ENCODE measurements at places on chromosomes 4 and X.

- DNase-seq = no peak
These were observed 285.9 kb downstream of the GBA3 start for GRCh38 chr4:22978656-22979055.

DNA sequence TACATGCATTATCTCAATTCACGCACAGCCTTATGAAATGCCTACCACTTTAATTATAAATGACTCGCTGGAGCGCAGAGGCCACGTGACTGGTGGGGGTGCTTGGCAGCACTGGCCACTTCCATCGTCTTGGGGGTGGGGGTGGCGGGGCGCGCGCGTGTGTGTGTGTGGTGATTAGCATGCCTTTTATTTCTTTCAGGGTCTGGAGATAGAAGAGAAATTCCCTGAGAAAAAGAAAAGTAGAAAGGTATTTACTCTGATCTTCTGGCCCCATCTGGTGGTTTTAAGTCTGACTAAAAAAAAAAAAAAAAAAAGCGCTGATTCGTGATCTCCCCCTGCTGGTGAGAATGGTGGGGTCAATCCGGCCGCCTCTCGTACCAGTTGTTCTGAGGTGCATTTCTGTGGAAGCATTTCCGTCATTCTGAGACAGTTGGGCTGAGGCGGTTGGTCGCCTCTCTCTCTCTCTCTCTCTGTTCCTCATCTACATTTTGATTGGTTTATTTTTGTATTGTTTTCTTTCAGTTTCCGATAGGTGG lies at the start of gene CCNB3:
TSS of gene CCNB3 (plus strand) at position 402 of the 536 bp plus-strand sequence. CDS start 80,399 bp downstream, outside the sequence.
- peak; percentile 56 for DNase-seq

GRCh38 chr4:24103434-24104157 lies 213.7 kb upstream of the PPARGC1A start:
- no peak for DNase-seq

DNA sequence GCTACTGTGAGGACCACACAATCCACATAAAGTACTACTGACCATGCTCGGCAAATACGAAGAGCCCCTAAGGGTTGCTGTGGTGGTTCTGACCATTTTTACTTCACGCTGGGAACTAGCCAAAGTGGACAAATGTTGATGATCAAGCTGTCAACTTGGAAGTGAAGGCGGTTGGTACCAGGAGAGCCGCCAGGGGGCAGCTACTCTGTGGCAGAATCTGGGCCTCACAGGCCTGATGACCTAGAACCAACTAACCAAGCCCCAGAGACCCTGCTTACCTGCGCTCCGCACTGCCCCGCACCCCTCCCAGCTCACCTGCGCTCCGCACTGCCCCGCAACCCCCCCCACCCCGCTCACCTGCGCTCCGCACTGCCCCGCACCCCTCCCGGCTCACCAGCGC lies 5.6 kb downstream of the GAK start:
- DNase-seq = no peak

- no peak for DNase-seq
These were observed 65.7 kb downstream of the IL21 start for GRCh38 chr4:122555216-122555615.

DNA sequence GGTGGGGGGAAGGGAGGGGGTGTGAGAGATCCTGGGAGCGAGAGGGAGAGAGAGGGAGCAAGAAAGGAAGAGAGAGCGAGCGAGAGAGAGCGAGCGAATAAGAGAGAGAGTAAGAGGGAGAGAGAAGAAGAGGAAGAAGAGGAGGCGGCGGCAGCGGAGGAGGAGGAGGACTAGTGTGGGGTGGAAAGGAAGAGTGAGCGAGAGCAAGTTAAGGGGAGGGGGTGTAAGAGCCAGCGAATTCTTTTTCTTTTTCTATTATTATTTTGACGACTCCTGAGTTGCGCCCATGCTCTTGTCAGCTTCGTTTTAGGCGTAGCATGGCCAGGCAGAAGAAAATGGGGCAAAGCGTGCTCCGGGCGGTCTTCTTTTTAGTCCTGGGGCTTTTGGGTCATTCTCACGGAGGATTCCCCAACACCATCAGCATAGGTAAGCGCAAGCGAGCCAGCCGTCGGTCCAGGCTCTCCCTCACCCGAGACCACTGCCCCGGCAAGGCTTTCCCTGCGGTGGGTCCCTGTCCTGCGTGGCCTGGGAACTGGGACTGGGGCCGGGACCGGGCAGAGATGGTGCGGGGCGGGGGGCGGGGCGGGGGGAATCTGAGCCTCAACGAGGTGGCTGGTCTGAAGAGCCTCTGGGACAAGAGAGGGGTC lies at the start of gene GRIA3:
TSS of gene GRIA3 (plus strand) at position 60 of the 647 bp plus-strand sequence. CDS start at position 318, 258 bp downstream.
- no peak for DNase-seq

DNA sequence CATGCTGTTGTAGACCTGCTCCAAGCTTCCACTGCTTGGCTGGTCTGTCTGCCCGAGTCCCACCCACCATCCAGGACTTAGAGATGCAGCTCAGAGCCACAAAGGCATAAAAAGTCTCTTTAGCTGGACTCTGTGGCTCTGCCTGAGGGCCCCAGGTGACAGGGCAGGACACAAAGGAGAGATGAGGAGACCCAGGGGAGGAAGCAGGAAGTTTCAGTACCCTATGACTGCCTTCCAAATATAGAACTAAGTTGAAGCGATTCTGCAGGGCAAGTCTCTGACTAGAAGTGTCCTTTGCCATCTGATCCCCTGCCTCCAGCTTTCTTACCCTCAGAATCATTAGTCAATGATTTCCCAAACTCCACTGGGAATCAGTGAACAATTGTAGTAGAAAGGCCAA lies 11.2 kb upstream of the CXCR3 start:
- no peak for DNase-seq

- DNase-seq = no peak
These were observed 27.2 kb downstream of the OCIAD1 start for GRCh38 chr4:48858130-48858529.

- no peak for DNase-seq
These were observed 68.7 kb upstream of the SPRY1 start for GRCh38 chr4:123327846-123328429.

- no peak for DNase-seq
These were observed 68.2 kb downstream of the ARHGAP10 start for GRCh38 chr4:147799986-147800555.

GRCh38 chr4:136831553-136831952 lies 700.7 kb downstream of the PCDH18 start:
- DNase-seq = no peak

GRCh38 chrX:118502161-118502789 lies 6.7 kb downstream of the DOCK11 start:
- no peak for DNase-seq

GRCh38 chrX:104618106-104618895 lies 52.3 kb downstream of the IL1RAPL2 start:
- DNase-seq = no peak

DNA sequence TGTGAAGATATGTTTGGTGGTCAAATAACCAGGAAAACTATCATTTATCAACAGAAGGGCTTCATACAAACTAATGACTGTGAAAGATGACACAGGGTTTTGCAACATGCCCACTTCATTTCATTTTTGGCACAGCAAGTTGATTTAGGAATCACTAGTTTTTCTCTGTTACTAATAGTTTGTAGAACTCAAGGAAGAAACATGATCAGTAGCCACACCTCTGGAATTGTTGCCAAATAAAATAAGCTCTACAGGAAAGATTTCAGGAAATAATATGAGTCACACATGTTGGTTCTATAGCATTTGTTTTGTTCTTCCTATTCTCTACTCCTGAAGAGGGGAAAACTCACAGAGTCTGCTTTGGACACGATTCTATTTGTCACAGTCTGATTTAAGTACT lies 255.4 kb downstream of the TLL1 start:
- DNase-seq = no peak

DNA sequence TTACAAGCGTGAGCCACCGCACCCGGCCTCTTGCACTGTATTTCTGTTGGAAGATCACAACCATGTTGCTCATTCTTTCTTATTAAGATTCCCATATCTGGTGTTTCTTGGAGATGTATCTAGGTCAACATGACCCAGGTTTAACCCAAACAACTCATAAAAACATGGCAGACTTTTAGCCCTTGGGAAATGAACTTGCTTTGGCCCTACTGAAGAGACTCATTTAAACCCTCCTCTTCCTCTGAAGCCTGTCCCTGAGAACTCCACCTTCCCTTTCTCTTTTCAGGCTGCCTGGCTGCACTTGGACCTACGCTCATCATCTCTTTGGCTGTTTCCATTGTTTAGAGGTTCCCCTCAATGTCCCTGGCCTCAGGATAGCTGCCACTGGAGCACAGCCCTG lies 22.8 kb upstream of the OPN1LW start:
- DNase-seq = no peak

DNA sequence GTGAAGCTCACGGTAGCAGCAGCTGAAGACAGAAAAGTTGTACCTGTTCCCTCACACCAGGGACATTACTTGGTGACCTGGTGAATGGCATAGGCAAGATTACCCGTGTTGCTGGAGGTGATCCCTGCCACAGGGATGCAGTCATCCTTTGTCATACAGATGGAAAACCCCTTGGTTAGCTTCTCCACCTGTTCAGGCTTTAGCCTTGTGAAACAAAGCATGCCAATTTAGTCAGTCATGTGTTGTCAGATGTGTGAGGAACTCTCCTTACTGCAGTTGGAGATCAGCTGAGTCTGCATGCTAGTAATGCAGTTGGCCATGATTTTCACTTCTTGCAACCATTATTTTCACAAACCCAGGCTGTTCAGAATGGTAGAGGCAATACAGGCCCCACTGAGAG lies 41.0 kb downstream of the AMELX start:
- DNase-seq = no peak

- no peak for DNase-seq
These were observed 23.3 kb upstream of the ANXA5 start for GRCh38 chr4:121720109-121720508.

DNA sequence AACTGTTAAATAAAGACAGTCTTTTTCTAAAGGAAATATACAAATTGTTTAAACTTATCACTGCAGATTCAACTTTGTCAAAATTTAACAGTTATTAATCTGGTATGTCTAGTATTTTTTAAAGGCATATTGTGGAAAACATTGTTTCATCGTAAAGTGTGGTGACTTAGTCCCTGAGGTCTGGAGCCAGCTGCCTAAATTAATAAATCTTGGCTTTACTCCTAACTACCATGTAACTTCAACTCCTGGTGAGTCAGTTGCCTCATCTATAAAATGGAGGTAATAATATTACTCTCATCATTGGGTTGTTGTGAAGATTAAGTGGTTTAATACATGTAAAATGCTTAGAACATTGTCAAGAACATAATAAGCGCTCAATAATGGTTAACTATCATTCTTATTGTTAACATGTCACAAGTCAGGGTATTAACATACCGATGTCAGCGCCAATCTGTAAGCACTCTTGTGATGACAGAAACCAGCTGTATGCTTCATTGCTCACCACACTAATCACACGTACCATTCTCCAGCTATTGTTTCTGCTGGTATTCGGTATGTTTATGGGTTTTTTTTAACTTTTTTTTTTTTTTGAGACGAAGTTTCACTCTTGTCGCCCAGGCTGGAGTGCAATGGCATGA lies 14.1 kb upstream of the SMIM43 start:
- no peak for DNase-seq

DNA sequence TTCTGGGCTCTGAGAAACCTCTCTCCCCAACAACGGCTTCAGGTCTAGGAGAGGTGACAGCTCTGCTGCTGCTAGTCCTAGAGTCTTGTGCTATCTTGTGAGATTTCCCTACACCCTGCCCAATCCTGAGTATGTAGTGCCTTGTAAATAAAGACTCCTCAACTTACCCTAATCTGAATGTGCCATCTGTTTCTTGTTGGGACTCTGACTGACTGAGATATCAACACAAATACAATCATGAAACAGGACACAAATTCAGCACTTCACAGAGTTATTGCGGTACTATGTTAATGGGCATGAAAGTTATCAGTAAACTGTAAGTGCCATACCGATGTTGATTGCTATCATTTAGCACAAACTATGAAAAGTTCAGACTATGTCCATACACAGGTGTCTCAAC lies 529.0 kb upstream of the FTHL17 start:
- no peak for DNase-seq

- DNase-seq = no peak
These were observed 15.8 kb downstream of the BLOC1S4 start for GRCh38 chr4:6731780-6732179.

GRCh38 chr4:172055046-172055445 lies 241.8 kb downstream of the GALNTL6 start:
- no peak for DNase-seq

DNA sequence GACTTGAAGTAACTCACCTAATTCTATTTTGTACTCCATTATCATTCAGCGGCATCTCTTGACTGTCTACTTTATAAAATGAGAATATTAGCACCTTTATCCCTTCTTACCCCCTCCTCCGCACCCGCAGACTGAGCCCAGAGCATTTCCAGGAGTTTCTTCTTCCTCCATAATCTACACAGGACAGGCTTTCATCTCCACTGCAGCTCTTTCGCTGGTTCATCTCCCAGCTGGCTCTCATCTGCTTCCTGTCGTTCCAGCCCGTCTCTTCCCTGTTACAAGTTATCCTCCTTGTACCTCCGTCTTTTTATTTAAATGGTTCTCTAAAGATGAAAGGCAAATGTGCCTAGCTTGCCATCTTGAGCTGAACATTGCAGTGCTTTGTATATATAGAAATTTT lies 39.8 kb downstream of the GALNT7 start:
- DNase-seq = no peak

- no peak for DNase-seq
These were observed 47.0 kb upstream of the RAPGEF2 start for GRCh38 chr4:159055833-159056232.

DNA sequence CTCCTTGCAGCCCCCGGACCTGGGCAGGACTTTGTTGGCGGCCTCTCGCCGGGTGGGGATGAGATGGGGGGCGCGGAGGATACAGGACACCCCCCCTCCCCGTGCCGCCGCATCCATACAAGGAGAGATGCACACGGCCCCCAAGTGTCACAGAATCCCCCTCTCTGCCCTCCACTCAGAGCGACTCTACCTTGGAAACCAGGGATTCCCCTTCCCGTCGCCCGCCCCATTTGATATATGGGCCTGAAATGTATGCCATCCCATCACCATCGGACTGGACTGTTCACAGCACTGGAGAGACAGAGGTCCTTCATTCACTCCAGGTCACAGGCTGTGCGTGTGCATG lies 426 bp downstream of the PORCN start:
- no peak for DNase-seq

DNA sequence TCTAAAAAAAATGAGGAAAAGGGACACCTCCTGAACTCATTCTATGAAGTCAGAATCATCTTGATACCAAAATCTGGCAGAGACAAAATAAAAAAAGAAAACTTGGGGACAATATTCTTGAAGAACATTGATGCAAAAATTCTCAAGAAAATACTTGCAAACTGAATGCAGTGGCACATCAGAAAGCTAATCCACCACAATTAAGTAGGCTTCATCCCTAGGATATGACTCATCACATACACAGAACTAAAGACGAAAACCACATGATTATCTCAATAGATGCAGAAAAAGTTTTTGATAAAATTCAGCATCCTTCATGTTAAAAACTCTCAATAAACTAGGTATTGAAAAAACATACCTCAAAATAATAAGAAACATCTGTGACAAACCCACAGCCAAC lies 98.3 kb downstream of the FAM47B start:
- no peak for DNase-seq

Data from liver (tissue), 10 donors.